HuH-7 (cell line): ENCODE measurements at places on chromosomes 3 and 15.

- no peak for DNase-seq
Observed at GRCh38 chr15:68465861-68466560, 34.0 kb upstream of the ITGA11 start.

GRCh38 chr3:32577581-32578556 lies 7.2 kb upstream of the DYNC1LI1 start:
- DNase-seq = no peak

- peak; percentile 32 for DNase-seq
Observed at GRCh38 chr3:16370872-16371740, 106.1 kb downstream of the OXNAD1 start.

DNA sequence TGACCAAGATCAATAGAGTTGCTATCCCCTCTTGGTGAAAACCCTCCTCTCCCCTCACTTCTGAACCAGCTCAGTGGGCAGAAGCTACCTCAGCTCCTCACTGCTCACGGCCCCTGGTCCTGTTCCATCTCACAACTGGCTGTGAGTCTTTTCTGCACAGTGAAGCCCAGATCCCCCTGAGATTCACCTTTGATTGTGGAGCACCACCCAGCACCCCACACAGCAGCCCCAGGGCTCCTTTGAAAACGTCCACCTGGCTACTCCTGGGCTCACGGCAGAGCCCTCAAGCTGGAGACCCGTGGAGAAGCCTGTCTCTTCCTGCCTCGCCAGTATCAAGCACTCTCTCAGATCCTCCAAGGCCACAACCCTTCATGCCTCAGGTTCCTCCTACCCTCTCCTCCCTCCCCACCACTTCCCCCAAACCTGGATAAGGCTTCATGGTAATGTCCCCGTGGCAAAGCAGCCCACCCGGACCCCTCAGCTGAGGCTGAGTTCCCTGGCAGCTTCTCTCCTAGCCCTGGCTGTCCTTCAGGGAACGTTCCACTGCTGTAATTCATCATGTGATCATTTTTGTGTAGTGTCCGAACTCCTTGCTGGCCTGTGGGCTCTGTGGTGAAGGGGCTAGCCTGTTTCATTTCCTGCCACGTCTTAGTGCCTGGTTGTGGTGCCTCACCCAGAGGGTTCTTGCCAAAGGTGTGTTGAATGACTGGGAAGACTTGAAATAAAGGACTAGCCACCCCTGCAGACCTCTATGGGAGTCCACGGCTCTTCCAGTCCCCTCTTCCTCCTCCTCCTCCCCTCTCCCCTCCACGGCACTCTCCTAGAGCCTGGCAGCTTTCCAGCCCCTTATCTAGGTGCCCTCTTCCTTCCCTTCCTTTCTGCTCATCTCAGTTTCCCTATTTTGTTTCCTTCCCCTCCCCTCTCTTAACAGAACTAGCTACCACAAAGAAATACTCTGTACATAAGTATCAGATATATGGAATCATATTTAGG lies 44.5 kb downstream of the KY start:
- no peak for DNase-seq

GRCh38 chr3:181578743-181579142 lies 133.0 kb upstream of the SOX2 start:
- no peak for DNase-seq

- no peak for DNase-seq
Observed at GRCh38 chr3:6444888-6445658, 415.8 kb upstream of the GRM7 start.

- DNase-seq = no peak
Observed at GRCh38 chr3:189756582-189757078, 125.4 kb downstream of the TP63 start.

GRCh38 chr15:69504352-69505040 lies 51.9 kb downstream of the RPLP1 start:
- no peak for DNase-seq

DNA sequence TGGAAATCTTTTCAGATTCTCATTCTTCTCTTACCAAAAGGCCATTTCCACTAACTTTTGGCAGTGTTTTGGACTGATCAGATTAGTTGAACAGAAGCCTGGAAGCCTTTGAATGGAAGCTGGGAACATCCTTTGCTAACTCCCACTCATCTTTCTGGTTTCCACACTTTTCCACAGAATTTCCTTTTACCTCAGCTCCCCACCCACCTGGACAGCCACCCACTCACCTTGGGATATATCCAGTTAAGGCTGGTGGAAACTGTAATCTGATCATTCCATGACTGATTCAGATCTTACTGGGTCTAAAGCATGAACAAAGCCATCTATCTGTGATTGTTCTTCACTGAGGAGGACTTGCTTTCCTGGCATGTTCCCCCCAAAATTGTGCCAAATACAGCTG lies 119.5 kb downstream of the CCNL1 start:
- DNase-seq = no peak

DNA sequence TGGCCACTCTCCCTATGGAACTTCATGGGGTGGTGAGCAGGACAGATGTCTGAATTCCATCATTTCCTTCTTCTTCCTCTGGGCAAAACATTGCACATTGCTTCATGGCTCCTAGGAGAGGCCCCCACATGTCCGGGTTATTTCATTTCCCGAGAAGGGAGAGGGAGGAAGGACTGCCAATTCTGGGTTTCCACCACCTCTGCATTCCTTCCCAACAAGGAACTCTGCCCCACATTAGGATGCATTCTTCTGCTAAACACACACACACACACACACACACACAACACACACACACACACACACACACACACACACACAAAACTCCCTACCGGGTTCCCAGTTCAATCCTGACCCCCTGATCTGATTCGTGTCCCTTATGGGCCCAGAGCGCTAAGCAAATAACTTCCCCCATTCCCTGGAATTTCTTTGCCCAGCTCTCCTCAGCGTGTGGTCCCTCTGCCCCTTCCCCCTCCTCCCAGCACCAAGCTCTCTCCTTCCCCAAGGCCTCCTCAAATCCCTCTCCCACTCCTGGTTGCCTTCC lies 1.9 kb downstream of the RHO start:
- no peak for DNase-seq

GRCh38 chr15:73710321-73710720 lies 26.1 kb downstream of the CD276 start:
- DNase-seq = no peak

DNA sequence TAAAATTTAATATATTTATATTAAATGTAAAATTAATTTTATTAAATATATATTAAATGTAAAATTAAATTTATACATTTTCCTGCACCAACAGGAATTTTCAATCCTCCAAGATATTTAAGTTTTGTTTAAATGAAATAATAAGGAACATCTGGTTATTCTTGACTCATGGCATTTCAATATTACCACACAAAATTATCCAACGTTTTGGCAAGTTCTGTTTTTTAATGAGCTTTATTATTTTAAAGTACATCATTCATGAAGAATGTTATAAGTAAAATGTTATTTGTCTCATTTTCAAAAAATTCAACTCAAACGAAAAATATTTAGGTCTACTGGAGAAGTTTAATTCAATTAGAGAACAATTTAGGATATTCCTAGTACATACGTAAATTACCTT lies 811.4 kb downstream of the NAALADL2 start:
- DNase-seq = no peak

DNA sequence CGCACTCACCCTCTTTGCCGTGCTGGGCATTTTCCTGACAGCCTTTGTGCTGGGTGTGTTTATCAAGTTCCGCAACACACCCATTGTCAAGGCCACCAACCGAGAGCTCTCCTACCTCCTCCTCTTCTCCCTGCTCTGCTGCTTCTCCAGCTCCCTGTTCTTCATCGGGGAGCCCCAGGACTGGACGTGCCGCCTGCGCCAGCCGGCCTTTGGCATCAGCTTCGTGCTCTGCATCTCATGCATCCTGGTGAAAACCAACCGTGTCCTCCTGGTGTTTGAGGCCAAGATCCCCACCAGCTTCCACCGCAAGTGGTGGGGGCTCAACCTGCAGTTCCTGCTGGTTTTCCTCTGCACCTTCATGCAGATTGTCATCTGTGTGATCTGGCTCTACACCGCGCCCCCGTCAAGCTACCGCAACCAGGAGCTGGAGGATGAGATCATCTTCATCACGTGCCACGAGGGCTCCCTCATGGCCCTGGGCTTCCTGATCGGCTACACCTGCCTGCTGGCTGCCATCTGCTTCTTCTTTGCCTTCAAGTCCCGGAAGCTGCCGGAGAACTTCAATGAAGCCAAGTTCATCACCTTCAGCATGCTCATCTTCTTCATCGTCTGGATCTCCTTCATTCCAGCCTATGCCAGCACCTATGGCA lies 41.1 kb upstream of the CSTA start:
- DNase-seq = no peak

- no peak for DNase-seq
Observed at GRCh38 chr3:117722856-117723255, 1013.3 kb downstream of the TUSC7 start.

DNA sequence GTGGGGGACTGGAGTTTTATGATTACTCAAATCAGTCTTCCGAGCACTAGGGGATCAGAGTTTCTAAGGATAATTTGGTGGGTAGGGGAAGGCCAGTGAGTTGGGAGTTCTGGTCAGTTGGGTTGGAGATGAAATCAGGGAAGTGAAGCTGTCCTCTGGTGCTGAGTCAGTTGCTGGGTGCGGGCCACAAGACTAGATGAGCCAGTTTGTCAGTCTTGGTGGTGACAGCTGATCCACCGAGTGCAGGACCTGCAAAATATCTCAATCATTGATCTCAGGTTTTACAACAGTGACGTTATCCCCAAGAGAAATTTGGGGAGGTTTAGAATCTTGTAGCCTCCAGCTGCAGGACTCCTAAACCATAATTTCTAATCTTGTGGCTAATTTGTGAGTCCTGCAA lies 249.4 kb downstream of the FAM43A start:
- DNase-seq = no peak

GRCh38 chr3:176661432-176661964 lies 535.8 kb downstream of the TBL1XR1 start:
- DNase-seq = no peak

DNA sequence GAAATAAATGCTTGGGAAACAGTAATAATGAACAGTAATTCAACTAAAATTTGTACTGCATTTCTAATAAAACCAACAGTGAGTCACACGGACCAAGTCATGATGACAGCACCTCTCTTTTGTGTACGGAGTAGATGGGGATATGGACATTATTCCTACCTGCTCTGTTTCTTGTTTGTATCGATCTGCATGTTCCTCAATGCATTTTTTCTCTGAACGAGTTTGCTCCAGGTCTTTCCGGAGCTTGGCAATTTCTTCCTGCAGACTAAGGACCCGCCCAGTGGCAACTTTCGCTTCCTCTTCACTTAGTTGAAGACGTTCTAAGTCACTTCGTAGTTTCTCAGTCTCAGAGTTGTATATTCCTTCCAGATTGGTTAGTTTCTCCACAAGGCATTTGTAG lies 74.4 kb upstream of the MYO5C start:
- DNase-seq = no peak

DNA sequence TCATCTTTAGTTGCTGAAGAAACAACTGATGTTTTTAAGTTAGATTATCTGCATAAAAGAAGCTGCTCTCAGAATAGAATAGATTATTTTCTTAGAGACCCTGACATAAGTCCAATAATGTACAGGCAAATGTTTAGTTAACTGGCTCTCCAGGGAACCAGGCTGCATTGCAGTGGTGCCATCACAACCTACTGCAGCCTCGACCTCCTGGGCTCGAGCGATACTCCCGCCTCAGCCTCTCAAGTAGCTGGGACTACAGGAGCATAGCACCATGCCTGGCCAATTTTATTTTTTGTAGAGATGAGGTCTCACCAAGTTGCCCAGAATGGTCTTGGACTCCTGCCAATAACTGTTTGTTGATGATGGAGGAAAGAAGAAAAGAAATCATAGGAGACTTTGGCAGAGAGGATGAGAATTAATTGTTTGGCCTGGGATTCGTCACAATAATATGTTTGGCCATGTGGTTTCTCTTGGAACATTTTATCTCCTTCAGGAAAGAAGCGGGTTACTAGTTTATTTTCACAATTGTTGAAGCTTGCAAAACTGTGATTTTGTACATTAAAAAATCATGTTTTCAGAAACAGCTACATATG lies 429.2 kb downstream of the CADM2 start:
- DNase-seq = no peak

- DNase-seq = no peak
Observed at GRCh38 chr15:63312286-63312685, 34.9 kb downstream of the APH1B start.

- no peak for DNase-seq
Observed at GRCh38 chr15:97504031-97504792, 456.3 kb upstream of the ARRDC4 start.

DNA sequence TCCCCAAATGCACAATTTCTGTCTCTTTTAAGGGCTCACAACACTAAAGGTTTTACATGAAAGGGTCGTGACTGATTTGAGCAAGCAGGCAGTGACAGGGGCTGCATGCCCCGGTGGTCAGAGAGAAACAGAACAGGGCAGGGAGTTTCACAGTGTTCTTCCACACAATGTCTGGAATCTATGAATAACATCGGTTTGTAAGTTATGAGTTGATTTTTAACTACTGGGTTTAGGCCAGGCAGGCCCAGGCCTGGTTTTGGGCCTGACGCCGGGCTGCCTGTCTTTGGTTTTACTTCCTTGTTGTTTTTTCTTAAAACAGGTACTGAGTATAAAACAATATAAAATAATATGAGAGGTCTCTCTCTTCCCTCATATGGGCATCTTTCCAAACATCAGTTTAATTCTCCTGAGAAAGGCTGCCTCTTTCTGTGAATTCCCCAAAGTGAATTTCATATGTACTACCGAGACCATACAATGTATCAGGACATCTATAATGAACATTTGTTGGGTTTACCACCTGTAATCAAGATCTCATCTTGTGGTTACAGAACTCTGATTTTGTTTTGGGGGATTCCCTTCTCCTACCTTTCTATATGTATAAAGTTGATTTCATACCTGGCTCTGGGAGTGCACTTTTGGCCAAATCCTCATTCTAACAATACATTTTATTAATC lies 74.4 kb downstream of the CD200 start:
- no peak for DNase-seq

DNA sequence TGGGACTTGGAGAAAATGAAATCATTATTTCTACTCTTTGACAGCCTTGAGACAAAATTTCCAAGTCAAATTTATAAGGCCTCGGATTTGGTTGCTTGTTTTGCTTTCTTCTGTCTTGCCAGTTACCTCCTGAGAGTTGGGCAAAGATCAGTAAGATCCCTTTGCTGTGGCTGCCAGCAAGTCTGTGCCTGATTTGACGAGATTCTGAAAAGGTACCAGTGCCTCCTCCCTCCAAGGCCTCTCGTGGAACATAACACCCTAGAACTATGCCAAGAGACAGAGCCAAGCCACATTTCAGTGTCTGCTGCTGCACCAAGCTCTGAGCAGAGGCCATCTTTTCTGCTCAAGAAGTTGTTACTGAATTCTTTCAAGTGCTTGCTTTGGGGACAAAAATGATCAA lies 61.0 kb downstream of the GTPBP8 start:
- DNase-seq = no peak

- DNase-seq = no peak
Observed at GRCh38 chr3:127215714-127216414, 22.9 kb downstream of the PRR23E start.

DNA sequence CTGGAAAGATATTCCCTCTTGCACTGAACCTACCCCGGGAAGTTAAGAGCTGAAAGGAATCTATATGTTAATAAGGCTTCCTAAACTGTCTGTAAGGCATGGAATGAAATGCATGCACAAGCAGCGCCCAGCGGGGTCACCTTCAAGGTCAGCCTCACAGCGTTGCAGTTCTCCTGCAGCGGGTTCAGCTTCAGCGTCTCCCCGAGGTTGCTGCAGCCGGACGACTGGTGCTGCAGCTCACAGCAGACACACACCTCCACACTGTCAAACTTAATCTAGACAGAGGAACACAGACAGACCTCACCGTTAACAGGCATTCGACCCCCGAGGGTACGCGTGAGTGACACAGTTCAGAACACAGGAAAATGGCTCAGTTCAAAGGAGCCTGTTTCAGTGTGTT lies 73.3 kb downstream of the NSMCE3 start:
- no peak for DNase-seq

- DNase-seq = no peak
Observed at GRCh38 chr3:65030847-65031463, 343.2 kb upstream of the ADAMTS9 start.
